ENCODE measurements at places on chromosomes 3 and 15.

DNA sequence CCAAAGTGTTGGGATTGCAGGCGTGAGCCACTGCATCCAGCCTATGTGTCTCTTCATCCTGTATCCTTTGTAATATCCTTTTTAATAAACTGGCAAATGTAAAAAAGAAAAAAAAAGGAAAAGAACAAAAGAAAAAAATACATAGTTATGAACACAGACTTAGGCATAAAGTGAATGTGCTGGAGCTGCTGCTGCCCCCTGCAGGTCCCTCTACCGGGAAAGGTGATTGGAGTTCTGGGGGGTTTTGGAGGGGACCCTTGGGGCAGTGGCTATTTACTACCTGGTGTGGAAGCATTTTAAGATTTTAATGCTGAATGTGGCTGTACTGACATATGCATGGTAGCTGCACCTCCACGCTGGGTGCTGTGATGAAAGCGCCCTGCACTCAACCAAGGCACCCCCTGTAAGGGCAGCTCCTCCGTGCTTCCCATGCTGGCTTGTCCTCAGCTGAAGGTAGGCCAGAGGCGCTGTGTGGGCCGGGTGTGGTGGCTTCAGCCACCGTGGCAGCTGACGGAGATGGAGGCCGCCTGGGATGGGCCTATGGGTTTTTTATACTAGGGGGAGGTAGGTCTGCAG, 49.9 kb downstream of the RPLP1 start:
- no peak for DNase-seq

- no peak for DNase-seq
These were observed 4.4 kb downstream of the ACAP2 start for GRCh38 chr3:195438371-195438770.

DNA sequence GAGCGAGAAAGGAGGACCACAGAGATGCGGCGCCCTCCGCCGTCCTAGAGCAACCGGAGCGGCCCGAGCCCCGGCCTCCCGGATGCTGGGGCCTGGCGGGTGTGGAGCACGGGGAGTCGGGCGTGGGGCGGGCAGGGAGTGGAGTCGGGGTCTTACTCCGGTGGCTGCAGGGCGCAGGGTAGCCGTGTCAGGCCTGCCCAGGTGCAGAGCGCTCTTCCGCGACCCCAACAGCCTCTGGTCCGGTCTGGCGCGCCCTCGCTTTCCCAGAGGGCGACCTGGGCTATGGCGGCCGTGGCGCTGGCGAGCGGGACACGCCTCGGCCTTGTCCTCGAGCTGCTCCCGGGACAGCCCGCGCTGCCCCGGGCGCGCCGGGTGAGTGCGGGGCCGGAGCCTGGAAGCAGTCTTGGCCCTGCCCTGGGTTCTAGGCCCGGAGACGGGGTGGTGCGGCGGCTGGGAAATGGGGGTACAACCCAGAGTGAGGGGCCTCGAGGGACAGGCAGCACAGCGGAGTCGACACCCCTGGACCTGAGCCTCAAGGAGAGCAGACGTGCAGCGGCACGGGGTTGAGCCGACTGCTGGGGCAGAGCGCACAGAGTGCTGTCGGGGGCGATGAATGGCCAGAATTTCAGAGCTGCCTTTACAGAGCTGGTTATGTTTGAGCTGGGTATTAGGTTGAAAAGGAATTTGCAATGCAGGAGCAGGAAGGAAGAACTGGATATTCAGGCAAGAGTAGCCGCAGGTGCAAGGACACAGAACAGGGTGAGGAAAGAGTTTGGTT, at the start of gene ZNF662:
Gene ZNF662 (plus strand): TSS at position 73 of the 778 bp plus-strand sequence. CDS start 1,973 bp downstream, outside the sequence.
- DNase-seq, result peak; percentile 49

DNA sequence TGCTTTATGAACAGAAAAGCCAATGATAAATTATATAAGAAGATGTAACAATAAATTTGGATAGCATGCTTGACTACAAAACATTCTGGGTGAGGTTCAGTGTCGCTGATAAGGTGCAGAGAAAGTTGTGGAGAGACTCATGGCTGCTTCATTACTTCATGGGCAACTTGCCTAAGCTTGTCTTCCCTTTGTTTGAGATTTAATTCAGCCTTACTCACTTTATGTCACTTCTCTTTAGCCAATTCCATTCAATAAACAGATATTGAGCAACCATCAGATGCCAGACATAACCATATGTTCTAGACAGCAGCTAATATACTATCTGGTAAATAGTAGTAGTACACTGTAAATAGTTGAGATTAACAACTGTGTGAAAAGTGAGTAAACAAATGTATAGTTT, 401.5 kb upstream of the FRG2C start:
- DNase-seq, result peak; percentile 2

DNA sequence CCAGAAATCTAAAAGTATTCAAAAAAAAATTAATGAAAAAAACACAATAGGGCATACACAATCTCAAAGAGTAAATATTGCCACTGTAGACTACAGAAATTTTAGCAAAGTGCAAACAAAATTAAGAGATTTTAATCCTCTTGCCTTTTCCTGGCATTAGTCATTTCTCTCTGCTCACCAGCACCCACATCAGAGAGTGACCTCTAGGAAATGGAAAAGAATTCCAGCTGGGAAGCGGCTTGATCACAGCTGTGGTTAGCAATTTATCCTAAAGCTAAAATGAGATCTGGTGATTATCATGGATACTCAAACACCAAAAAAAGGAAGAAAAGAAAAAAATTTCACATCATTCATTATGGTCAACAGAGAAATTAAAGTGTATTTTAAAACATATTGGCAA, 7.5 kb downstream of the CSNK1G1 start:
- peak; percentile 39 for DNase-seq

DNA sequence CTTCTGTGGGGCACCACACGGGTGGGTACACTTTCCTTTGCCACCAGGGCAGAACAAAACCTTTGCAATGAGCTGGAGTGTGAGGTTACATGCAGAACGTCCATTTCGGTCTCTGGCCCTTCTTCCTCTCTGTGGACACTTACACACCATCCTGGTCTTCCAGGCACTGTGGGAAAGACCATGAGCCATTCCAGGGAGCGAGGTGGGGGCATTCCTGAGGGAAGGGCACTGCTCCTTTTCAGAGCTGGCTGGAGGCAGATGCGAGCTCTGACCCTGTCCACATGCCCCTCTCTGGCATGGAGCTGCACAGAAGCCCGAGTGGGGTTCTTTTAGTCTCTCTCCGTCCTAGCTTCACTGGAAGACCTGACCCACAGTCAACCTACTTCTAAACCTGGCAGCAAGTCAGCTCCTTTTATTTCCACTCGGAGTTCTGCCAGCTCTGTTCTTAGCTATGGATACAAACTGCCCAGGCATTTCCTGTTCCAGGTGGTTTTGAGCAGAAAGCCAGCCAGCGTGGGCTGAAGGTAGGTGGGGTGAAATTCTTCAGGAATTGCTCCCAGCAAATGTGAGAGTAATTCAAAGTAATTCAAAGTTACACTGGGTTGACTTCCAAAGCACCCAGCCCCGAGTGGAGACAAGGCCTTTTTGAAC, 281.4 kb downstream of the ADAMTS17 start:
- peak; percentile 6 for DNase-seq

GRCh38 chr3:102098130-102098885, 249.0 kb downstream of the NFKBIZ start:
- no peak for DNase-seq

DNA sequence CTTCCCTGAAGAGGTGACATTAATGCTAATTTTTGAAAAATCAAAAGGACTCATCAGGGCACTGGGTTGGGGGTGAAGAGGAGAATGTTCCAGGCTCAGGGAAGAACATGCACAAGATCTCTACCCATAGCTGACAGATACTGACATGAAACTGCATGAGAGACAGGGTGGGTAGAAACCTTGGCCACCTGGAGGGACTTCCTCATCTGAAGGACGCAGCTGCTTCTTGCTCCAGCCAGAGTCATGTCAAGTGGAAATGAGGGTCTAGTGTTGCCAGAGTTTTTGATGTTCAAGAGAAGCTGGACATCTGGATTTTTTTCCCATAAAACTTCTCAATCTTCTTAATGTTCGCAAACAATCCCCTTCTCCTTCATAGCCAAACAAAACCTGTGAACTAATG, 29.7 kb downstream of the AMOTL2 start:
- no peak for DNase-seq

DNA sequence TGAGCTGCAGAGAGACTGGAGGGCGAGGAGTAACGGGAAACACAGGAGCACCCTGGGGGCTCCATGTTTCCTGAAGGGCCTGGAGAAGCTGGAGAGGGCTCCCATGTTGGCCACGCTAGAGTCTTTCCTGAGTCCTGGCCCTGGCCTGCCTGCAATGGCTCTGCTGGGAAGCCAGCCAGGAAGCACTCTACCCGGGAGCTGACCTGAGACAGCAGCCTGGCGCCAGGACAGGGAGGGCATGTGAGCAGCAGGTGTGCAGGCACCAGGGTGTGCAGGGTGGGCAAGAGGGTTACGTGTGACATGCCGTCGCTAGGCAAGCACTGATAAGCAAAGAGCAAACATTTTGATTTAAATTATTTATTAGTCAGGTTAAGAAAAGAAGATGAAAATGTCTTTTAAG, 301.4 kb downstream of the OCA2 start:
- DNase-seq, result no peak

DNA sequence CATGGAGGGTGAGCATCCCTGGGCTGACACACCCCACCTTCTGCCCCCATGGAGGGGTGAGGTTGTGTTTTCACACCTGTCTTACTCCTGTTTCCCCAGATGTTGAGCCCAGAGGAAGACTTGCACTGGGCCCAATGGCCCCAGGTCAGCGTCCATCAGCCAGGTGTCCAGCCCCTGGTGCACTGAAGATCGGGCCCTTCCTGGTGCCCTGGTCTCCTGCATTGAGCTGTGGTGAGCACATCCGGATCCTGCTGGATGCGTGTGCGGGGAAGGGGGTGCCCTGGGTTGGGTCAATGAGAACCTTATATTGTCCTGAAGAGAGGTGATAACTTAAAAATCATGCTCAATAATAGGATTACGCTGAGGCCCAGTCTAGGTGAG, 227.3 kb downstream of the SNRPN start:
- DNase-seq, result no peak

Measured in AG10803 (cell line).